ENCODE measurements at places on chromosomes 4 and X.

GRCh38 chr4:66929748-66930147 lies 615.6 kb downstream of the CENPC start:
- no peak for DNase-seq

DNA sequence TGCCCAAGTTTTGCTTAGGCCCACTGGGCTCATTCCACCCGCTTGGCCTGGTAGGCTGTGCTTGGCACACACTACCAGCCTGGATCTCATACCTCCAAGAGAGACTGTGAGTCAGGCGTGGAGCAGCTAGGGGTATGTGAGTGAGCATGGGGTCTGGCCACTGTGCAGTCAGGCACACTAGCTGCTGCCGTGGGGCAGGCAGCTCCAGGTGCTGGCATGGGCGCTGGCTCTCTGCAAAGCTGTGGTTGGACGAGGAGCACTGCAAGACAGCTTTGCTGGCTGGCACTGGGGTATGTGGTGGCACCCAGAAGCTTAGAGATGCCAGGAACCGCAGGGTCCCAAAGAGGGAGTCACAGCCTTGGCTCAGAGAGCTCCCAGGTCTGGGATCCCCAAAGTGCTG lies 377.8 kb downstream of the KCTD8 start:
- no peak for DNase-seq

DNA sequence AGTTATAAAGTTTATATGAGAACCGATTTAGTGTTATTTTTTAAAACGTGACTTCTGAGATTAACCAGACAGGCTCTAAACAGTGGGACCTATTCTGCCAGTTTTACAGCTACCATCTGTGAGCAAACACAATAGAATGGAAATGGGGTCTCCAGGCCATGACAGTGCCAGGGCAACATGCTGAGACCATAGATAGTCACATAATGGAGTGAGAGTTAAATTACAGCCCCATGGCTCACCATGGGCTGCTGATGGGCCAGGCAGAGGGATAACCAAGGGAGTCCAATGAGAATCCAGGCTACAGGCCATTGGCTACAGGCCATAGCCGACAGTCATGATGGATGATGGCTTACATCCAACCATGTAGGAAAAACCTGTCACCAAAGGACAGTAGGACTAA lies 183.5 kb upstream of the NDP start:
- no peak for DNase-seq

DNA sequence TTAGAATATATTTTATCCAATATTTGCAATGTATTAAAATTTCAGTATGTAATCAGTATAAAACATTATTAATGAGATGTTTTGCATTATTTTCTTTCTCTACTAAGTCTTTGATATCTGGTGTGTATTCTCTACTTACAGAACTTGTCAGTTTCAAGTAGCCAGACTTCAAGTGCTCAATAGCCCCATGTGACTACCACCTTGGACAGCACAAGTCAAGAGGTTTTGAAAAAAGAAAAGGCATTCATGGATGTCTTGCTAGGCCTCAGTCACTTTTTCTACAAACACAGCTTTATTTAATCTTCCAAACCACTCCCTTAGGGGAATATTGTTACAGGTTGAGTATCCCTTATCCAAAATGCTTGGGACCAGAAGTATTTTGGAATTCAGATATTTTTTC lies 189.4 kb downstream of the QDPR start:
- DNase-seq = no peak

- no peak for DNase-seq
Measured at GRCh38 chr4:136763919-136764318, 768.4 kb downstream of the PCDH18 start.

- peak; percentile 57 for DNase-seq
Measured at GRCh38 chr4:150010525-150011126, 67.6 kb upstream of the DCLK2 start.

DNA sequence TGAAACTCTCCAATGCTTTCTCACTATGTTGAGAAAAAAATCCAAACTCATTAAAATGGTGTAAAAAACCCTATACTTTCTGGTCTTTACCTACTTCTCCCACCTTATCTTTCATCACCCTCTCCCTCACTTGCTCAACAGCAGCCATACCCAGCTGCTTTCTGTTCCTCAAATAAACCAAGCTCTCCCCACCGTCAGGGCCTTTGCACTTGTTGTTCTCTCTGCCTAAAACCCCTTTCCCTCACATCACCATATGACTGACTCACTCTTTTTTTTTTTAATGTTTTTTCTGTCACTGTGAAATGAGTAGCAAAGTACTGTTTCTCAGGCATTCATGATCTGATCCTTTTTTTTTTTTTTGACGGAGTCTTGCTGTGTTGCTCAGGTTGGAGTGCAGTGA lies 122.3 kb upstream of the TMEM164 start:
- DNase-seq = no peak

- DNase-seq = no peak
Measured at GRCh38 chr4:143700416-143701352, at the start of gene FREM3. FREM3 (minus strand) TSS chr4:143700675; CDS start chr4:143700675, 0 bp downstream.

DNA sequence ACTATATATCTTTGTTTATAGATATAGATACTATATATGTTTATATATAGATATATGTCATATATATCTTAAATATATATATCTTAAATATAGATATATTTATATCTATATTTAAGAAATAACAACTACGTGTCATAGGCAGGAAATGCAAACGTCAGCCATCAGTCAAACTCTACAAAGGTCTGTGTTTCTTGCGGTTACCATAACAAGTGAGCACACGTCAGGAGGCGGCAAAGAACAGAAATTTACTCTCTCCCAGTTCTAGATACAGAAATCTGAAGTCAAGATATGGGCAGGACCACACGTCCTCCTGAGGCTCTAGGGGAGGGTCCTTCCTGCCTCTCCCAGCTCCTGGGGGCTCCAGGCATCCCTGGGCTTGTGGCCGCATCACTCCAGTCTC lies 6.5 kb downstream of the PLCXD1 start:
- no peak for DNase-seq

DNA sequence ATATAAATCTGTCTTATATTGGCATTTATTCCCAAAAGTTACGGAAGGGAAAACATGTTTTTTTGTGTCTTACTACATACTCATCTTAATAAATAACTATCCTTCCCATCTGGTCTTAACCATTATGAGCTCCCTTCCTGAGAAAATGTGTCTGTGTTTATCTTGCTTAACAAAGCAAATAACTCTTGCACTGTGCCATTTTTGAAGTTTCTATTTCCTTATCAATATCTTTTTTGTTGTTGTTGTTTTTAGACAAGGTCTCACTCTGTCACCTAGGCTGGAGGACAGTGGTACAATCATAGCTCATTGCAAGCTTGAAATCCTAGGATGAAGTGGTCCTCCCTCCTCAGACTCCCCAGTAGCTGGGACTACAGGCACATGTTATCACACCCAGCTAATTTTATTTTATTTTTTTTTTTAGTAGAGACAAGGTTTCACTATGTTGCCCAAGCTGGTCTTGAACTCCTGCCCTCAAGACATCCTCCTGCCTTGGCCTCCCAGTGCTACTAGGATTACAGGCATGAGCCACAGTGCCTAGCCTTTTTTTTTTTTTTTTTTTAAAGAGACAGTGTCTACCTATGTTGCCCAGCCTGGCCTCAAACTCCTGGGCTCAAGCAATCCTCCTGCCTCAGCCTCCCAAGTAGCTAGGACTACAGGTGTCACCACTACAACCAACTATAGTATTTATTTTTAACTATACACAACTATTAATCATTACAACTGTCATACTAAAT lies 36.9 kb downstream of the CNOT6L start:
- no peak for DNase-seq

DNA sequence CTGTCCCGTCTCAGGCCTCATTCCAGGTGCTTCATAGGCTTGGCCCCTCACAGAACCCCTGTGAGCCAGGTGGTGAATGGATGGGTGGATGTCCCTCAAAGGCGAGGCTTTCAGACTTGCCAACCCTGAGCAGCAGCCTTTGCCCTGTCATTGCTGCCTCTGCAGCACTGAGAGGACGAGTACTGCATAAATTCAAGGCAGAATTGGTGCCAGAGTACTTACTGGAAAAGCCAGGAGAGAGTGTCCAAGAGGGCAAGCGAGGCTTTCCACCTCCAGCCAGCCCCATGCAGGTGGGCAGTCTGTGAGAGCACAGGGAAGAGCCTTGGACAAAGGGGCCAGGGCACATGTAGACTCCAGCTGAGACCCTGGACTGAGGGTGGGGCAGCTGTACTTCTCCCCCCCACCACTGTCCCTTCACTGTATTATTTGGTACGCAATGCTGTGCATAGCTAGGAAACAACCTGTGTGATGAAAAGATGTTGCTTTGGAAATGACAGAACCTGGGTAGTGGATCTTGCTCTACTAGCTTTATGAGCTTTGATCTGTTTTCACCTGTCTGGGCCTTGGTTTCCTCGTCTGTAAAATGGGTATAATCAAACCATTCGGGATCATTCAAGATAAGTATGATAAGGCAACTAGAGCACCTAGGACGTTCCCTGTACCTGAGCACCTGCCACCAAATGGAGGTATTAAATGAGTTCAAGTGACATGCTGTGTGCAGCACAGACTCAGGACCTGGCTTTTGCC lies 224.9 kb upstream of the PSAPL1 start:
- no peak for DNase-seq

GRCh38 chr4:96003951-96004740 lies 164.3 kb downstream of the PDHA2 start:
- DNase-seq = no peak

GRCh38 chr4:98919996-98920395 lies 8.9 kb downstream of the EIF4E start:
- DNase-seq = no peak

- DNase-seq = no peak
Measured at GRCh38 chr4:789571-790465, 36.1 kb downstream of the CPLX1 start.

GRCh38 chr4:36183232-36183631 lies 61.1 kb downstream of the ARAP2 start:
- DNase-seq = no peak

DNA sequence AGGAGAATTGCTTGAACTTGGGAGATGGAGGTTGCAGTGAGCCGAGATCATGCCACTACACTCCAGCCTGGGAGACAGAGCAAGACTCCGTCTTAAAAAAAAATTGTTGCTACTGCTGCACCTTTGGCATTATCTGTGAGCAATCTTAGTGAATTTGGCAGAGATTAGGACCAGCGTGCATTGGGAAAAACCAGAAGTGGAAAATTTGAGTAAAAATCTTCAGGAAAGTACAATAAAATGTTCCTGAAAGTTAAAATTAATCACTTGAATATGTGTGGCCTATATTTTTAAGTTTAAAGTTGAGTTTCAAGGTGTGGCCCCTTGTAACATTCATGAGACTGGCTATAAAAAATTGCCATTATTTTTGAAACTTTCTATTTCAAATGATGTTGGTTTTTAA lies 85.1 kb downstream of the SPRY1 start:
- no peak for DNase-seq

DNA sequence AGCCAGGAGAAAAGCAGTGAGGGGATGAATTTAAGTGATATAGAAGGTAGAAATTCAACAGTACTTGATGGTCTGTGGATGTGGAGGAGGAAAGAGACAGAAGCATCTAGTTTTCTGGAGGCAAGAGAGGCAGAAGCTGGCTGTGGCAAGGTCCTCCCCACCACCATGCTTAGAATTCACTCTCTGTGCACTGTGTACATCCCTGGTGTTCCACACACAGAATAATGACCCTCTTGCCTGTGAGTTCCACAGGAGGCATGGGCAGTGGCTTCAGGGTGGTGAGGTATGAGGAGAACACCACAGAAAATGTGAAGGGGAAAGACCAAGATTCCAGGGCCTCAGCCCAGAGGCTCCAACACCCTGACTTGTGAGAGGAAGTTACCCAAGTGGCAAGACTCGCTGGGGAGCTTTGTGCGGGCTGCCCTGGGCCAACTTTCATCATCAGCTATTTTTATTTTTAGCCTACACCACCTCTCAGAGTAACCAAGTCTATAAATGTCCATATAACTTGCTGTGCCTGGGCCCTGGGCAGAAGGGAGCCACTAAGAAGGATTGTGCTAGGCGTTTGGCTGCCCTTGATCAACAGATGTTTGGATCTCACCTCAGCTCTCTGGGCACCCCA lies 7.8 kb upstream of the INTS6L start:
- no peak for DNase-seq

GRCh38 chr4:182280436-182281111 lies 37.4 kb downstream of the TENM3 start:
- DNase-seq = no peak

- DNase-seq = no peak
Measured at GRCh38 chr4:23368081-23368697, 521.7 kb downstream of the PPARGC1A start.

- no peak for DNase-seq
Measured at GRCh38 chr4:84024405-84024804, 474.7 kb downstream of the NKX6-1 start.

- DNase-seq = no peak
Measured at GRCh38 chrX:41677183-41678060, 11.4 kb upstream of the GPR34 start.

- no peak for DNase-seq
Measured at GRCh38 chr4:167943872-167944505, 148.3 kb upstream of the ANXA10 start.

Data from HTR-8/SVneo (cell line).